ENCODE measurements at places on chromosomes 3 and 15.
A peak's percentile ranks its signal among the peaks of the same experiment; 100 is the strongest.

DNA sequence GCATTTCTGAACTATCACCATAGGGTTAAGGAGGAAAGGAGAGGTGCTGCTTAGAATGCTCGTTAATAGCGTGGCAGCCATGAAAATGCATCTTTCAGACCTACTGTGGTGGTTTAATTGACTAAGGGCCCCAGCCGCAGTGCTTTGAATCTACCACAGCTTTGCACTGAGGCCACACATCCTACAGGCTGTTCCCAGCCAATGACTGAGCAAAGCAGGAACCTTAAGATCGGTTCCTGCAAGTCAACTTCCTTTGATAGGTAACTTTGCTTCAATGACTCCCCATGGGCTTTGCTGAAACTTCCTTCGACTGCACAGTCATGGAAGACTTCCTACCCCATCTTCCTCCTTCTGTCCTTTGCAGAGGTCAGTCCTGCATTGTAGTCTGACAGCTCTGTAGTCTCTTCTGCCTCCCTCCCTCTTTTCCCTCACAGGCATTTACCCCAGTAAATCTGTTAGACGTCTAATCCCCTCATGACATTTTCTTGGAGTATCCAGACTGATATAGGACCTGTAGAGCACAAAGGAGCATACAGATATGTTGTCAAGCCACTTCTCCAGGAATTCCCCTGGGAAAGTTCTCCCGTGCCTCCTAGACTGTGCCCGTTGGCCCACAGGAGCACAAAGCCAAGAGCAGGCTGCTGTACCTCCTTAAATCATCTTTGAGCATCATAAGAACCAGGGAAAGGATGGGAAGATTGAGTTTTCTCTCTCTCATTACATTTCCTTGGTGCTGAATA lies 2.6 kb upstream of the BCL2A1 start:
- no peak for ATAC-seq

DNA sequence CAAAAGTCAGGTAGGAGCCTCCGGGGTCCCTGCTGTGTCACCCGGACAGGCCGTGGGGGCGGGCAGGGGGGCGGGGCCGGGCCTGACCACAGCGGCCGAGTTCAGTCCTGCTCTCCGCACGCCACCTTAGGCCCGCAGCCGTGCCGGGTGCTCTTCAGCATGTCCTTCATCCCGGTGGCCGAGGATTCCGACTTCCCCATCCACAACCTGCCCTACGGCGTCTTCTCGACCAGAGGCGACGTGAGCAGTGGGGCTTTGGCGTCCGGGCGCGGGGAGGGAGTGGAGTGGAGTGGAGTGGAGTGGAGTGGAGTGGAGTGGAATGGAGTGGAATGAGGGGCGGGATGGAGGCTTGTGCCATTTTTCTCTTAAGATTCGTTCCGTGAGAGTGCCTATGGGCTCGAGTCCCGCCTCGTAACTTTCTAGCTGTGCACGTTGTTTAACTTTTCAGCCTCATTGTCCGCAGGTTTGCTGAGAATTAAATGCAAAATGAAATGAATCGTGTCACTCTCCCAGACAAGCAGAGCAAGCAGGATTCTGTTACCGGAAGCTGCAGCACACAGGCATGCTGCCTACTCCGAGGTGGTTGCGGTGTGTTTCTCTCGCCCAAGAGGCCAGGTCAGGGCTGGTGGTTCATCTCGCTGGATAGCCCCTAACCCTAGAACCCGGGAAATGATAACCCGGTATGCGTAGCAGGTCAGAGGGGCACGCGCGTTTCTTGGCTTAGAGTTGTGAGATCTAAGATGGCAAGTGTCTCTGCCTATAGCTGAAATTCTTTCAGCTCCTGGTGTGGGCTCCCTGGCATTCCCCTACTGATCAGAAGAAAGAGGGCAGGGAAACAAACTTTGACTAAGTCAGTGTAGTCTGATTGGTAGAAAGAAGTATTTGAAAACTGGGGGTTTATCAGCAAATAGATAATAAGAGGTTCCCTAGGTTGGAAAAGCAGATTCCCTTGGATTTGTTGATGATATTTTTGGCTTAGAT lies at the start of gene FAH:
Gene FAH, plus strand, starts transcription at position 104 of the 981 bp plus-strand sequence. Its CDS starts 56 bp downstream, at position 160.
- ATAC-seq: peak; percentile 91

- no peak for ATAC-seq
Observed at GRCh38 chr3:188342991-188343732, 189.2 kb downstream of the LPP start.

- ATAC-seq: no peak
Observed at GRCh38 chr3:6733699-6734394, 127.1 kb upstream of the GRM7 start.

DNA sequence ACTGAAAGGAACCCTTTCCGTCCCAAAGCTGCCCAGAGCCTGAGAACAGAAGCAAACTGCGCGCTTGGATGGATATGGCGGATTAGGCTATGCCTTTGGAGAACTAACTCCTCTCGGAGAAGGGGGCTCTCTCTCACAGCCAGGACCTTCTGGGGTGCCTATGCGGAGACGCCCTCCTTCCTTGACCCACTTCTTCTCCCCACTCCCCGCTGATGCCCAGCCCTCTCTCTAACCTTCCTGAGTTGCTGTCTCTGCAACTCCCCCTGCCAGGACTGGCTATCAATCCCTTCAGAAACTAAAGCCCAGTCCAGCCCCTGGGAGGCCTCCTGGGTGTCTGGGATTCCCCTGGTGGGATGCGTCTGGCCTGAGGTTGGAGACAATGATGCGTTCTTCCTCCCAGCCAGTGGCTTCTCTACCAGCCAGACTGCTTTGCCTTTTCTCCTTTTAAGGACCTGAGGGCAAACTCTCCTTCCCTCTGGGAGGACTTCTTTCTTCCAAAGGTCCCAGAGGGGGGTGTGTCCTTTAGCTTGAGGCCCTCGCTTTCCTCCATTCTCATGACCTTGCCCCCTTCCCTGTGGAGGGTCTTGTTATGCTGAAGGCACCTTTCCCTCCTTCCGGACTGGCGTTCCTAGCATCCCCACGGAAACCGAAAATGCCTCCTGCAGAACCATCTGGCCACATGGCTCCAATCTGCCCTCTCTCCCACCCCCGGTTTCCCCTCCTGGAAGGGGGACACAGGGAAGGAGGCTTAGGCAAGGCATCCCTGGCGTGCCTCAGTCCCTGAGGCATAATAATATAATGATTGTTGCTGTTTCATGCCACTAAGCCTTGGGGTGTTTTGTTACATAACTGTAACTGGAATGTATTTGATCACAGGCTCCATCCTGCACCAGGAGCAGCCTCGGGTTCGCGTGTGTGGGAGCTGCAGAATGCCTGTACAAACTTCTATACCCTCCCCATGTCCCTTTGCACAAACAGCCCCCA lies 63.4 kb upstream of the C15orf39 start:
- ATAC-seq: no peak

DNA sequence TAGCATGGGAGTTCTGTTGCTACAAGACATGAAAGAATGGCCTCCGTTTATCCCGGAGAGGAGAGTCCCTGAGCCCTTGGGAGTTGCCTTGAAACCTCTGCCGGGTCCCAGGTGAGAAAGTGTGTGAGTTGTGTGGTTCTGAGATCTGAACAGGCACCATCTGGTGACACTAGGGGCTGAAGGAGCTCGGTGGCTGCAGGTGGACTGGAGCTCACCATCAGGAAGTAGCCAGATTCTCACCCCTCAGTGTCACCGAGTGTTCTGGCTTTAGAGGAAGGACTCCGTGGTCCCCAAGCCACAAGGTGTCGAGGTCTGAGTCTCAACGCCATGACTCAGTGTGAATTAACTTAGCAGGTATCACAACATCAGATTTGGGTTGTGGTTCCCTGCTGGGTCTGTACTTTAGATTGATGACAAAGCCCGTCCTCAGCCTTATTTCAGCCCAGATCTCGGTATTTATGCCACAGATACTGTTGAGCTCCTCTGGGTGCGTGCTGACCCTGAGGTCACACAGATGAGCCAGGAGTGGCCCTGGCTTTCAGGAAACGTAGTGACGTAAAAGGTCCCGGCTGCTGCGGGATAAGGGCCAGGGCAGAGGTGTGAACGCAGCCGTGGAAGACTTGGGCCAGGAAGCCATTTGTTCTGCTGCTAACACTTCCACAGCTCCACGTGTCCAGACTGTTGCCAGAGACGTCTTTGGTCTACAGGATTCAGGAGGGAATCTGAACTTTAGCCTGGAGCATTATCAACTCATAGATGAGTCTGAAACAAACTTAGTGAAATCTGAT lies 54.4 kb downstream of the PGPEP1L start:
- ATAC-seq: no peak

DNA sequence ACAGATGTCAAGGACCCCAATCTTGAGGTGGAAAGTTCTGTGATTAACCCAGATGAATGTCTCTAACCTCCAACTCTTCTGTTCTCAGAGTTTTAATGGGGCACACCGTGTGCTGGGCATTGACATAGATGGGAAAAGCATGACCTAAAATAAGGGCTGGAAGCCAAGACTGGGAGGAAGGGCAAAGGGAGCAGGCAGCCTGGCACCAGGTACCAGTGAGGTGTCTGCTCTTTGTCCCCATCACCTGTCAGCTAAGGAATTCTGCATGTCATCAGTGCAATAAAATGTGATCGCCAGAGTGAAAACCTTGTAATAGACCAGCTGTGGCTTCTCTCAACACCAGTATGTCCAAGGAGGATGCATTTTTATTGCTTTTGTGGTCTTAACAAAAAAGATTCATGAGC lies 143.5 kb upstream of the TPM1 start:
- peak; percentile 2 for ATAC-seq

DNA sequence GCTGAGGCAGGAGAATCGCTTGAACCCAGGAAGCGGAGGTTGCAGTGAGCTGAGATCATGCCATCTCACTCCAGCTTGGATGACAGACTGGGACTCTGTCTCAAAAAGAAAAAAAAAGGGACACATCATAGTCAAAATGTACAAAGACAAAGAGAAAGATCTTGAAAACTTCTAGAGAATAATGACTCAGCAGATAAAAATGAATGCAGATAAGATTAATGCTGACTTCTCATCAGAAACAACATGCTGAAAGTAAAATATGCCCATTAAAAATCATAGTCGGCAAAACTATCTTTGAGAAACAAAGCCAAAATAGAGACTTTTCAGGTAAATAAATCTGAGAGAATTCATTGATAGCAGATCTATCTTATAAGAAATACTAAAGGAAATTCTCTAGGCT lies 271.1 kb upstream of the GPR149 start:
- ATAC-seq: no peak

- no peak for ATAC-seq
Observed at GRCh38 chr15:63970621-63971426, 75.5 kb downstream of the DAPK2 start.

- peak; percentile 45 for ATAC-seq
Observed at GRCh38 chr15:82044373-82045178, 1.2 kb downstream of the MEX3B start.

GRCh38 chr3:13307041-13307440 lies 113.1 kb downstream of the NUP210 start:
- no peak for ATAC-seq

DNA sequence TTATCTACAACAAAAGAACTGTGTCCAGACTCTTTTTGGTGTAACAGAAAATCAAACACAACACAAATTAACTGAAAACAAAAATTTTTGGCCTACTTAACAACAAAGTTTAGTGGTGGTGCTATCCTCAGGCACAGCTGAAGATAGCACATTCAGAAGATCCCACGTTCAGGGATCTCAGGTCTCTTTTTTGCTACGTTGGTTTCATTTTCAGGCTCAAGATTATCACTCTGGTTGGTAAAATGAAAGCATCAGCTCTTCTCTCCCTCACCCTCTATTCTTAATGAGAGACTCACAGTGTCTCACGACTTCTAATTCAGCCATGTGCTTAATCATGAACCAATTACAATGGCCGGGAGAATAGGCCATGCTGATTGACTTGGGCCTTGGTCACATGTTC lies 146.9 kb upstream of the PTPRG start:
- no peak for ATAC-seq

DNA sequence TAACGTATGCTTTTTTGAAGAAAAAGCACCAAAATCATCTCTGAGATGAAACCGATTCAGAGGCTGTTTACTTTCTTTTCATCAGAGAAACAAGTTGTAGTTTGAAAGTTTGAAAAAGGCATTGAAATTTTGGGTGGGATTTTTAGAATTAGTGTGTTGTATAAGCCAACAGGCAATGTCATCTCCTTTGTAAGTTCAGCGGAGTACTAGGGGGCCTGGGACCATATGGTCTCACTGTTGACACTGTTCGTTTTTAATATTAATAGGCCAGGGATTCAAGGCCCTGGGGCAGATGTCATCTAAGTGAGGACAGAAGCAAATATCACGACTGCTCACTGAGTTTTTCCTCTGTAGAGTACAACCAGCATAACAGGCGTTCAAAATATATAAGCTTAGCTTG lies 256.2 kb upstream of the RARB start:
- ATAC-seq: no peak

- no peak for ATAC-seq
Observed at GRCh38 chr3:38636464-38636863, 13.0 kb downstream of the SCN5A start.

- ATAC-seq: no peak
Observed at GRCh38 chr3:34073961-34074360, 275.5 kb downstream of the PDCD6IP start.

- no peak for ATAC-seq
Observed at GRCh38 chr15:39127151-39127790, 453.6 kb upstream of the THBS1 start.

DNA sequence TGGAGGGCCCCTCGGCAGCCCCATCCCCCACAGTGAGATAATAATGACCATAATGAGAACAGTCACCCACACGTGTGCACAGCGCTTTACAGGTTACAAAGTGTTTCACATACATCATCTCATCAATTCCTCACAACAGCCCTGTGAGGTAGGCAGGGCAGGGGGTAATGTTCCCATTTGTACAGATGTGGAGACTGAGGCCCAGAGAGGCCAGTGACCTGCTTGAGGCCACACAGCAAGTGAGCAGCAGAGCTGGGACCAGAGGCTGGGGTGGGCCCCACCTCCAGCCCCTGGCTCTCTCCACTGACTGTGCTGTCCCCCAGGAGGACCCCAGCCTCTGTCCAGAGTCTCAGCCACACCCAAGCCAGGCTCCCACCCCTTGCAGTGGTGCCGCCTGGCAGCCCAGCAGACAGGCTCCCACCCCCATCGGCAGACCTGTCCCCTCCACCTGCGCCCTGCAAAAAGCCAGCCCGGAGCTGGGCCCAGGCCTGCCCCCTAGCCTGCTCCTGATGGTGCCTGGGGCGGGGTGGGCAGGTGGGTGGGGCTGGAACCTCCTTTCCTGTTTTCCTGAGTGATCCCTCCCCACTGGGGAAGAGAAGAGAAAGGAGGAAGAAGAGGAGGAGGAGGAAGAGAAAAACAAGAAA lies 19.6 kb downstream of the LINGO1 start:
- no peak for ATAC-seq

GRCh38 chr3:5110337-5110736 lies 11.8 kb upstream of the ARL8B start:
- no peak for ATAC-seq

- no peak for ATAC-seq
Observed at GRCh38 chr15:29438703-29439055, 169.1 kb upstream of the NSMCE3 start.
